Activated T-helper 1 cell treated with anti-CD3 and anti-CD28 coated beads, Interleukin-2, amount 50 U/mL, for 16 hours (primary cell): ENCODE measurements at places on chromosomes 6 and 20.
A peak's percentile ranks its signal among the peaks of the same experiment; 100 is the strongest.

DNA sequence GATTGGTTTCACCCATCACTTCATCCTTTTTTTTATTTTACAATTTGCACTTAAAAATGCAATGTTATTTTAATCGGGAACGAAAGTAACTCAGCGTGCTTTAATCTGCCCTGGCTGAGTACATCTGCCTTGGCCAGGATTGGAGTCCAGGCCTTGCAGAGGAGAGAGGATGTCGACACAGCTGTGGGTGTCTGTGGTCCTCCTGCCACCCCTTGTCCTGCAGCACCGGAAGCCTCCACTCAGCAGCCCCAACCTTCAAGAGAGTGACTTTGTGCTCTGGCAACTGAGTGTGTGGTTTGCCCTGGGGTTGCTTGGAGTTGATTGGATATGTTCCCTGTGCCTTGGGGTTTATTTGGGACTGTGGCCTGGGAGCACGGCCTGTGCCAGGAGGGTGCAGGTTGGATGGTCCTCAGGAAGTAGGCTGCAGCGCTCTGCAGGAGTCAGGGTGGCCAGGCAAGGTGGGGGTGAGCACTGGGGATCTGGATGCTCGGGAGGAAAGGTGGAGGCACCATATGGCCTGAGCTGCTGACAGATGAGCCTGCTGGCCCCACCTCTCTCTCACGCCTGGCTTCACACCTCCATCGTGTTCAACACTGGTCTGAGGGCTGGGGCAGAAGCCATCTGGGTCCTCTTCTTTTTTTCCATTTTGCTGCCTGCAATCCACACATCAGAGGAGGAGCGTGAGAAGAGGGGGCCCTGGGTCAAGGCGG is 4.3 kb downstream of the MYT1 start:
- no peak for DNase-seq

GRCh38 chr20:2538931-2539720 is 2.8 kb downstream of the TMC2 start:
- no peak for DNase-seq

GRCh38 chr20:38271608-38272120 is 11.1 kb upstream of the KIAA1755 start:
- DNase-seq, result no peak

- DNase-seq, result no peak
Observed at GRCh38 chr20:44336725-44337380, at the start of gene R3HDML. TSS of gene R3HDML (plus strand) at chr20:44337043. CDS start at chr20:44337158, 115 bp downstream.

DNA sequence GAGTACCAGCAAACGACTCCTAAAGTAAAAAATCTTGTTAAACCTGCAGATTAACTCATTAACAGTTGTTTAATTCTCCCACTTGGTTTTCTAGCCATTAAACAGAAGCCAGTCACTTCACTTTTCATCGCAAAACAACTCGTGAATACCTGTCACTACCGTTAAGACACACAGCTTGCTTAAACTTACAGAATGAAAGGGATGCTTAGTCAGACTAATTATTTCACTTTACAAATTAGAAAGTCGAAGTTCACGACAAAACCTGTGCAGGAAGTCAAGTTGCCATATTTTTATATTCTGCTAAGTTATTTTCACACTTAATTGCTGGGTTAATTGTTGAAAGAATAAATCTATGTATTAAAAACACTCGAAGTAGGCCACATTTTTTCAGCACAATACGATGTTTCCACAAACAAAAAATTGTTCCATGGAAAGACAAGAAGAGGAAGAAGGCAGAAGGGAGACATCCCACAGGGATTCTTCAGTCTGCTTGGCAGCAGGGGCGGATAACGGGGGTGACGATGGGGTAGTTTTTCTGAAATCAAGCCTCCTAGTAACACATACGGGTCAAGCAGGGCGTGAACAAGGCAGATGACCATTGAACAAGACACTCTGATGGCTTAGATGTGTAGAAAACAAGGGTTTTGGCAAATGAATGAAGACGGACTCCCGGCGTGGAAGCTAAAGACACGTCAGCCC is 933 bp downstream of the SSR1 start:
- no peak for DNase-seq

- DNase-seq, result no peak
Observed at GRCh38 chr6:167397712-167398111, 72.8 kb downstream of the TTLL2 start.

- DNase-seq, result no peak
Observed at GRCh38 chr6:121522265-121522664, 86.8 kb downstream of the GJA1 start.

DNA sequence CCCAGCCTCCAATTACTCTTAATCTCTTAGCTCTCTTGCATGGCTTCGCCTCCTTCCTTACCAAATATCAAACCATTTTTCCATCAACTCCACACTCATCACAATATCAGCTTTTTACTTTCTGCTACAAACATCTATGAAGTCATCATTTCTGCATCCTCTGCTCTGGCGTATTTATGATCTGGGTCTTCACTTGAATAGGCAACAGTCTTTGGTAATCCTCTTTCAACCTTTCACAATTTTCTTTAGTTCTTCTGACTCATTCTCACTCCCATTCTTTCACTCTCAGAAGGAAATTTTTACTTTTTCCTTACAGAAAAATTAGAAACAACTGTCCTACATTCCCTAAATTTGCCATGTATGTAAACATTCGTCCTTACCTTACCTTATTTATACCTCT is 522.4 kb downstream of the HDGFL1 start:
- no peak for DNase-seq

GRCh38 chr6:30515106-30515505 is 25.8 kb downstream of the HLA-E start:
- DNase-seq, result no peak

DNA sequence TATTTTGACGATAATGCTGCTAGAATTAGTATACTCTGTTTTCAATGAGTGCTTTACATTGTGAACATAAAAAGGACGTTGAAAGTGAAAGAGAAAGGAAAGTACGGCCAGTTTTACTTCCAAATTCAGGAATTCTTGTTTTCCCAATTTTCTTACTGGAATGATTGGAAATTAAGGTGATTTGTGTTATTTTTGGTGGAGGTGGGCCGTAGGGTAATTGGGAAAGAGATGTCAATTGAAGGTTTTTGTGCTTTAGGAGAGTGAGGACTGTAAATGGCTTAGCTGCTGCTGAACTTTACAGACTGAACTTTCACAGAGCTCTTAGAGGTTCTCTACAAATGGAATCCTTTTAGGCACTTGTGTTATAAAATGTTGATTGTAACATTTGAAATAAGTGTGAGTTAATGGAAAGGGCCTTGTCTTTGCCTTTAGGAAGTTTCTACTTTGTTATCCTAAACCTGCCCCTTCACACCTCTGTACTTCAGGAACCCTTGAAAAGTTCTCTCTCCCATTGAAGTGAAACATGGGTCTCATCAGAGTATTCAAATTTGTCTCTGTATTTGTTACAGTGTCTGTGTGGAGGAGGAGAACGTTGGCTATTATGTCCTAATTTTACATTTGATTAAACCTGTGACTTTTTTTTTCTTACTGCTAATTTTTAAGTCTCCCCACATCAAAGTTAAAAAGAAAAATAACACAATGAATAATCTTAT is 256.4 kb downstream of the ARID1B start:
- DNase-seq, result no peak

GRCh38 chr6:169763308-169763707 is 11.9 kb downstream of the ERMARD start:
- no peak for DNase-seq

GRCh38 chr20:3277686-3278465 is 38.9 kb upstream of the SLC4A11 start:
- DNase-seq, result no peak

GRCh38 chr6:52221302-52221701 is 23.0 kb downstream of the IL17F start:
- DNase-seq, result no peak

DNA sequence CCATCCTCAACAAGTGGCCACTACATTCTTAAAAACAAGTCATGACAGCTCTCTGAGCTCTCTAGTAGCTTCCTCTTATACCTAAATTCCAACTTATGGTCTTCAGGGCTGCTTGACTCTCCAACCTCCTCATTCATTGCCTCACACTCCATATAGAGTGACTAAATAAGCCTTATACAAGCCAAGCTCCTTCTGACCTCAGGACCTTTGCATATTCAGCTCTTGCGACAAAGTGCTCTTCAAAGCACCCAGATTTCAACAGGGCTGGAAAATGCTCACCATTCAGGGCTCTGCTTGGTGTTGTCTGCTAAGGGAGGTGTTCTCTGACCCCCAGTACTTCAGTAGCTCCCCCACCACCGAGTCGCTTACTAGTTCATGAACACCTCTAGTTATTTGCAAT is 3.7 kb downstream of the TREML2 start:
- no peak for DNase-seq

- DNase-seq, result no peak
Observed at GRCh38 chr6:183668-184067, 108.6 kb upstream of the DUSP22 start.

- no peak for DNase-seq
Observed at GRCh38 chr6:74588094-74588832, 617.6 kb downstream of the COL12A1 start.

GRCh38 chr20:53161073-53161472 is 188.9 kb downstream of the TSHZ2 start:
- DNase-seq, result no peak

- DNase-seq, result no peak
Observed at GRCh38 chr6:135008072-135008940, 46.3 kb downstream of the HBS1L start.

- DNase-seq, result no peak
Observed at GRCh38 chr6:68468244-68468884, 166.7 kb upstream of the ADGRB3 start.

DNA sequence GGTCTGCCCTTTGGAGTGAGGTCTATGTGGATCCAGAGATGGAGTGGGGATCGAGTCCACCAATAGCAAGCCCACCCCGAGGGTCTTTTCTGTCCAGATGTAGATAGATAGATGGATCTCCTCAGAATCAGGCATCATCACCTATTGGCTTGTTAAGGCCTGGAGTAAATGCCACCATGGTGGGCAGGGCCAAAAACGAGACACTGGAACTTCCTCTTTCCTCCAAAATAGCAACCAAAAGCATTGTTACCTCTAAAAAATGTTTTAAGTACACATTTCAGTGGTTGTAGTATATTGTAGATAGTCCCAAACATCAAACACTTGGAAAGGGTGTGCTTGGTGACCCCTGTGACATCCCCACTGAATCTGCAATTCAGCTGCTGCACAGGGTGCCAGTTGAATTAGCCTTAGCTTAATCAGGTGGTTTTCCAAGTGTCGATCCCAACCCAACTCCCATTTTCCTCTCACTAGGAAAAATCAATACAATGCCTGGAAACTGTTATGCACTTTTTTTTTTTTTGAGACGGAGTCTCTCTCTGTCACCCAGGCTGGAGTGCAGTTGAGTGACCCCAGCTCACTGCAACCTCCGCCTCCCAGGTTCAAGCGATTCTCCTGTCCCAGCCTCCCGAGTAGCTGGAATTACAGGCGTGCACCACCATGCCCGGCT is 35.0 kb upstream of the NELFCD start:
- DNase-seq, result no peak

DNA sequence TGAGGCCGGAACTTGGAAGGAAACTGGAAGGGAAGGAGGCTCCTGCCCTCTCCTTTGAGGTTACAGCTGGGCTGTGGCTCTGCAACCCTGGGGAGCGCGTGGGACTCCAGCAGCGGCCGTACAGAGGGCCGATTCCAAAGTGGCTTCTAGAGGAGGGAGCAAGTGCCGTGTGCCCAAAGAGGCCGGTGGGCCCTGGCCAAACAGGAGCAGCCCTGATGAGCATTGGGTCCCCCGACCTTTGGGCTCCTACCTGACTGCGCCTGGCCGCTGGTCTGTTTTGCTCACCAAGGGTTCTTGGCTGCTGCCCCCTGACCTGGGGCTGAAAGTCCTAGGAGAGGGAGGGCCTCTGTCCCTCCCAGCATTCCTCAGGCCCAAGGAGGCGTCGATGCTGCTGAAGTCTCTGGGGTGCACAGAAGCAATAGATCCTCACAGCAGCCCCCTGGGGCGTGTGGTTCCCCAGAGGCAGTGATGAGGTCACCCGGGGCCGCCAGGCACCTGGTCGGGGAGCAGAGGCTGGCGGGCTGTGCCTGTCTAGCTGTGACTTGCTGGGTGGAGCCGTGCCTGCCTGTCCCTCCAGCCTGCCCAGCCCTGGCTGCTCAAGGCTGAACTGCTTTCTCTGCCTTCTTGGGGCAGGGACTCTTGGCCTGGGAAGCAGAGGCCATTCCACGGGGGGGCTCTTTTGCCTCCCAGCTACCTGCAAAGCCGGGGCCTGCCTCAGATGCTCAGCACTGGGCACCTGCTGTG is 9.8 kb downstream of the RBM38 start:
- no peak for DNase-seq

DNA sequence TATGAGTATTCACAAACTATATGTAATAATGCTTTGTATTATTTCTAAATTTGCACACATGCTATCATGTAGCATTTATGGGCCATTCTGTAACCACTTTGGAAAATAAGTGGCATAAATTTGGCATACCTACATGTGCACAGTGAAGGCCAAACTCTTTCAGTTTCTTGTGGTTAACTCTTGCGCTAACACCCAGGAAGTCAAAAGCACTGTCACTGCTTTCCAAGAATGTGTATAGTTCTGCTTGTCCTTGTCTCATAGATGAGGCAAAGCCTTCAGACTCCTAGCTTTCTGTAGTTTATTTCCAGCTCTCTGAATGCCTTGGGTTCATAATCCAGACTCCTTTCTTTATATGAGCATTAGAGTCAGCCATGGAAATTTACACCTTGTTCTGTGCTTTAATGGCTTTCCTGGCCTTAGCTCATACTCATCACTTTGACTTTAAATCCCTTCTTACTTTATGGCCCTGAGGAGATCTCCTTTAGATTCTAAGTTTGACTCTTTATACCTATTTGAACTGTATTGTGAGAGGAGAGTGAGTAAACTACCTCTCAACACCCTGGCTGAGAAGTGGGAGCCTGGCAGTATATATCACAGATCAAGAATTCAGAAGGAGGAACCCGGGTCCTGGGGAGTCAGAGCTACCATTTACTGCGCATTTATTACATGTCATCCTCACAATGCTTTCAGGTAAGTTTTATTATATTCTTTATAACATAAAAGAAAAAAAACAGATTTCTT is 949 bp upstream of the SLC17A3 start:
- no peak for DNase-seq

- peak; percentile 76 for DNase-seq
Observed at GRCh38 chr20:47501482-47502270, at the start of gene NCOA3. TSS of gene NCOA3 (plus strand) at chr20:47501887. CDS start at chr20:47622248, 120,361 bp downstream.

GRCh38 chr6:75143191-75143590 is 62.7 kb downstream of the COL12A1 start:
- no peak for DNase-seq

- no peak for DNase-seq
Observed at GRCh38 chr6:94227741-94228140, 808.4 kb upstream of the EPHA7 start.

DNA sequence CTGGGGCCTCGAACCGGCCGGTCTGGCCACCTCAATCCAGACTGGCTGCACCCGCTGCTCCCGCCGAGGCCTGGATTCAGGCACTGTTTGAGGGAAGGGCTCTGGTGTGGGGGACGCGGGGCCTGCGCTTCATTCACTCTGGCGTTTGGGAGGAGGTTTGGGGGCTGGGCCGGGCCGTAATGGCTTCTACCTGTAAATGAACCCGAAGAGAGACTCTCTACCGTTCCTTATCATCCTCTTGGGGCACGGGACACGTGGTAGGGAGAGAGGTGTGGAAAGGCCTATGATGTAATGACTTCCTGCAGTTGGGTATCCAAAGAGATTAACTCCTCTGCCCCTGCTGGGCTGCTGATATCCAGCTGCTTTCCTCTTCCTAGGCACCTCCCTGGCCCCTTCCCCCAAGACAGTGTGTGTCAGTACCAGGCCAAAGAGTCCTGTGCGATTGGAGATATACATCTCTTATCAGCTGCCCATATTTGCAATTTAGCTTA is 1.8 kb downstream of the FOXO3 start:
- DNase-seq, result no peak
